ENCODE measurements at places on chromosomes 12 and 14.

GRCh38 chr14:61484031-61484430 lies 162.7 kb downstream of the PRKCH start:
- DNase-seq, result no peak

GRCh38 chr12:106328735-106329134 lies 26.2 kb downstream of the TCP11L2 start:
- DNase-seq, result no peak

GRCh38 chr12:69343357-69343756 lies 4.8 kb upstream of the LYZ start:
- no peak for DNase-seq

DNA sequence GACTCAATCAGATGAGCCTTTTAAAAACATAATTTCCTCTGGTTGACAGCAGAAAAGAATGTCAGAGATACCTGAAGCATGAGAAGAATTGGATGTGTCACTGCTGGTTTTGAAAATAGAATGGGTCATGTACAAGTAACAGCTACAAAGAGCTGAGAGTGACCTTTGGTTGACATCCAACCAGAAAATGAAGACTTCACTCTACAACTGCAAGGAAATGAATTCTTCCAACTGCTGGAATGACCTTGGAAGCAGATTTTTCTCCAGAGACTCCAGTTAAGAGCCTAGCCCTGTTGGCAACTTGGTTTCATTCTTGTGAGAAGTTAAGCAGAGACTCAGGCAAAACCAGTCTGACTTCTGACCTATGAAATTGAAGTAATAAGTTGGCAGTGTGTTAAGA lies 505.9 kb downstream of the SLC16A7 start:
- no peak for DNase-seq

- DNase-seq, result no peak
Measured at GRCh38 chr12:89156340-89156739, 196.0 kb downstream of the DUSP6 start.

All from stimulated activated CD8-positive, alpha-beta memory T cell treated with anti-CD3 and anti-CD28 coated beads, Interleukin-7, amount 100 ng/mL, for 4 hours (primary cell).